Kidney capillary endothelial cell (primary cell): ENCODE measurements at places on chromosomes 7 and 10.

DNA sequence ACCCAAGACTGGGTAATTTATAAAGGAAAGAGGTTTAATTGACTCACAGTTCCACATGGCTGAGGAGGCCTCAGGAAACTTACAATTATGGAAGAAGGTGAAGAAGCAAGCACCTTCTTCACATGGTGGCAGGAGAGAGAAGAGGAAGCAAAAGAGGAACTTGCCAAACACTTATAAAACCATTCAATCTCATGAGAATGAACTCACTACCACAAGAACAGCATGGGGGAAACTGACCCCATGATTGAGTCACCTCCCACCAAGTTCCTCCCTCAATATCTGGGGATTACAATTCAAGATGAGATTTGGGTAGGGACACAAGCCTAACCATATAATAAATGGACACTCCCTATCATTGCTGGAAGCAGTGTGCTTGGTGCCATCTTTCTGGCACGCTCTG is 506.3 kb downstream of the CALN1 start:
- DNase-seq: no peak

DNA sequence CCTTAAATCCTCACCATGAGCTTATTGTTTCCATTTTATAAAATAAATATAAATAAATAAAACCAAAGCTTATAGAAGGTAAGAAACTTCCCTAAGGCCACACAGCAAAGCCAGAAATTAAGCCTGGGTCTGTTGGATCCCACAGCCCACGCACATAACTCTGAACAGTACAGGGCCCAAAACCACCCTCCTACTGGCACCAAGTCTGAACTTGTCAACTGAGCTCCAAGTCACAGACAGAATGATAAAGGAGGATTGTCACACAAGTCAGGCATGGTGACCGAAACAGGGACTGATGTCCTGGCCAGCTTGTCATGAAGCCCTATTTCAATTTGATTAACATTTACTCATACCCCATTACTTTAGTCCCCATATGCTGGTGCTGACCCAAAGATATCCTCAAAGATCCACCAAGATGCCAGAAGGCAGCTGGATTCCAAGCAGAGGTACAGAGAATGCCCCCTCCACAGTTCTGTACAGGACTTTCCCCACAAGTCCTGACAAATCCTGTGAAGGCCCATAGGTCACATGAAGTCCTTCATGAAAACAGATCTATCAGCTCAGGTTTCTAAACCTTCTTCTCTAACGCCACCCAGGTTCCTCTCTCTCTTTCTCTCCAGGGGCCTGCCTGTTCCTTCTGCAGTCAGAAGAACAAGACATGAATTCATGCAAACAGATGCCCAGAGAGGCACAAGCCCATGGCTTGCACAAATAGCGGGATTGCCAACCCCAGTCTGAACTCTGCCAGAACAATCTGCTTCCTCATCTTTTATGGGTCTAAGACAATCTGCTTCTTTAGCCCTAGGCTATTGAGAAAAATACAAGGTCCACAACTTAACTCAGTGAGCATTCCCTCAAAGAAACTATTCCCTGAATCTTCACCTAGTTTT is 60.9 kb downstream of the GLI3 start:
- no peak for DNase-seq

- DNase-seq: peak; percentile 53
These were observed 1.1 kb upstream of the ITGB8 start for GRCh38 chr7:20329389-20330238.

GRCh38 chr10:44990302-44990655 is 10.4 kb upstream of the ZNF22 start:
- no peak for DNase-seq

DNA sequence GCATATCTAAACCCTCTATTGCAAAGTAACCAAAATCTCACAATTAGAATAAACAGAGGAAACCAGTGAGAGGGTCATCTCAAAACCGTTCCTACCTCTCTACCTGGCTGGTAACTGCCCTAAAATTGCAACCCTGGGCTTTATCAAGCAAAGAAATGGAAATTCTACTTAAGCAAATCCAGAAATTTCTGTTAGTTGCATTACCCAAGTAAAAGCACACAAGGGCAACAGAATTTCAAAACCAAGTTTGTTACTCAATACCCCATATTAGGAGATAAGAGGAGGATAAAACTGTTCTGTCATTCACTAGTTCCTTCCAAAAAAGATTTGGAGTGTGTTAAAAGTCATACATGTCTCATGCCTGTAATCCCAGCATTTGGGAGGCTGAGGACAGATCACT is 195.3 kb downstream of the FAM107B start:
- no peak for DNase-seq

GRCh38 chr7:84529480-84530205 is 335.1 kb upstream of the SEMA3A start:
- no peak for DNase-seq

GRCh38 chr7:45136106-45137060 is 21.2 kb upstream of the RAMP3 start:
- peak; percentile 76 for DNase-seq

DNA sequence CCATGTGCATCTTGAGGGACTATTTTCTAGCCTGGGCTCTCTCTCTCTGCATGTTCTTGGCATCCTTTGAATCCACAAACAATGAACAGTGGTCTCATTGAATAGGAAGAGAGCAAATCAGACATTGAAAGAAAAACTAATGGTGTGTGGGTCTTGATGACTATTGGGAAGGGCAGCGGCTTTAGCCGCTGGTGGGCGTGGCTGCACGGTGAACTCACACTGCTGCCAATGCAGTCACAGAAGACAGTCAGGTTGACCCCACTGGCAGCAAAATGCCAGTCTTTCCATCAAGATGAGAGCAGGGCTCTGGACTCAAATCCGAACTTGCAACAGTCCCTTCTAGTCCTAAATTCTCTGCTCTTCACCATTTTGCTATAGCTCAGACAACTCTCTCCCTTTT is 91.0 kb downstream of the ADARB2 start:
- DNase-seq: no peak

DNA sequence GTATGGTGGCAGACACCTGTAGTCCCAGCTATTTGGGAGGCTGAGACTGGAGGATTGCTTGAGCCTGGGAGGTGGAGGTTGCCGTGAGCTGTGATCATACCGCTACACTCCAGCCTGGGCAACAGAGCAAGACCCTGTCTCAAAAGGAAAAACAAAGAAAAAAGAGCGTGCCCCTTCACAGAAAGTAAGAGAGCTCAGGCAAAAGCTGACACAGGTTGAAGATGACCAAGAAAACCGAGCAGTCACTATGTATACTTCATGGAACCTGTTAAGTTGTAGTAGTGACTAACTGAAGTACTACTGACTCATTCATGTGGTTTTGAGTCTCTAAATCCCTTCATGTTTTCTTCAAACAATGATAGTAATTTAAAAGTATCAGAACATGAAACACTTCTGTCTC is 1.2 kb upstream of the PRRT4 start:
- no peak for DNase-seq

GRCh38 chr10:93947524-93947923 is 46.2 kb upstream of the PLCE1 start:
- no peak for DNase-seq

GRCh38 chr10:71232089-71232998 is 20.0 kb downstream of the UNC5B start:
- no peak for DNase-seq

- no peak for DNase-seq
These were observed 356.4 kb downstream of the TNS3 start for GRCh38 chr7:47225387-47226131.
